ENCODE measurements at places on chromosomes 7 and 10.

DNA sequence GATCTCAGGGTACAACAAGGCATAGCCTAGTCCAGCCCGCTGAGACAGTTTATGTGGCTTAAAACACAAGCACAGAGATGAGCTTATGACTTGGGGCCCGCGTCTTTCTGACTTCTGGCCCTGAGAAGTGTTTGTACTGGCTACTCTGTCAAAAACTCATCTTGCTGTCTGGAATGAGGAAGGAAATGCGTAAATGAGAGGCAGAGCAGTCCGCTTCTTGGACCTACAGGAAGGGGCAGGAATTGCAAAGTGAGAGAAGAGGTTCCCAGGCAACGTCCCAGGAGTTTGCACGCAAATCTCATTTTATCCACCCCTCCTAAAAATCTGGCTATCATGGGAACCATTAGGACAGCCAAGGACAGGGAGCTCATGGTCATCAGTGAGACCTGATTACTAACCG is 5.5 kb downstream of the ANXA11 start:
- no peak for DNase-seq

GRCh38 chr7:121366852-121367431 is 29.2 kb downstream of the FAM3C start:
- no peak for DNase-seq

GRCh38 chr10:95782318-95782717 is 26.4 kb downstream of the ENTPD1 start:
- no peak for DNase-seq

GRCh38 chr10:36519909-36520308 is 605.5 kb upstream of the ANKRD30A start:
- no peak for DNase-seq

DNA sequence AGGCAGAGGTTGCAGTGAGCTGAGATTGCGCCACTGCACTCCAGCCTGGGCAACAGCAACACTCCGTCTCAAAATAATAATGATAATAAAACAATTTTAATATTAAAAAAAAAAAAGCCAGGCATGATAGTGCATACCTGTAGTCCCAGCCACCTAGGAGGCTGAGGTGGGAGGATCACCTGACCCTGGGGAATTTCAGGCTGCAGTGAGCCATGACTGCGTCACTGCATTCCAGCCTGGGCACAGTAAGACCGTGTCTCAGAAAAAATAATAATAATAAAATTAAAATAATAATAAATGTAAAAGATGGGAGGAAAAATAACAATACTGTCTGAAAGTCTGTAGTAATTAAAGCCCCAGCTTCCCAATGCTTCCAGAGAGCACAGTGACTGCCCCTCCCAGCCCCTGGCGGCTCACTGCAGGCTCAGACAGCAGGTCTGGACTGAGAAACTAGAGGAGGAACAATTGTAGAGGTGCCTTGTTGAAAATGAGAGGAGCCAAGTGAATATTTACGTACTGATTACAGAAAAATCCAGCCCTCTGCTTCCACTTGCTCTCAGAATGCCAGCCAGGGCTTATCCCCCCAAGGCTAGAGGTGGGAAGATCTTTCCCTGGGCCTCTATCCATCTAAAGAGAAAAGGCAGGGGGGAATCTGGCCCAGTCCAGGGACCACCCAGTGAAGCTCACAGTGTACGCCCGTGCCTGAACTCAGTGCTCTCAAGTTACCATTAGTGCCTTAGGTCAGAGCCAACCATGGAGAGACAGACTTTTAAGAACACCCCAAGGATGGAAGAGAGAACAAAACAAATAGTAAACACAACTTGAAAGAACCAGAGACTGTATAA is 112.8 kb downstream of the PARD3 start:
- DNase-seq: no peak

DNA sequence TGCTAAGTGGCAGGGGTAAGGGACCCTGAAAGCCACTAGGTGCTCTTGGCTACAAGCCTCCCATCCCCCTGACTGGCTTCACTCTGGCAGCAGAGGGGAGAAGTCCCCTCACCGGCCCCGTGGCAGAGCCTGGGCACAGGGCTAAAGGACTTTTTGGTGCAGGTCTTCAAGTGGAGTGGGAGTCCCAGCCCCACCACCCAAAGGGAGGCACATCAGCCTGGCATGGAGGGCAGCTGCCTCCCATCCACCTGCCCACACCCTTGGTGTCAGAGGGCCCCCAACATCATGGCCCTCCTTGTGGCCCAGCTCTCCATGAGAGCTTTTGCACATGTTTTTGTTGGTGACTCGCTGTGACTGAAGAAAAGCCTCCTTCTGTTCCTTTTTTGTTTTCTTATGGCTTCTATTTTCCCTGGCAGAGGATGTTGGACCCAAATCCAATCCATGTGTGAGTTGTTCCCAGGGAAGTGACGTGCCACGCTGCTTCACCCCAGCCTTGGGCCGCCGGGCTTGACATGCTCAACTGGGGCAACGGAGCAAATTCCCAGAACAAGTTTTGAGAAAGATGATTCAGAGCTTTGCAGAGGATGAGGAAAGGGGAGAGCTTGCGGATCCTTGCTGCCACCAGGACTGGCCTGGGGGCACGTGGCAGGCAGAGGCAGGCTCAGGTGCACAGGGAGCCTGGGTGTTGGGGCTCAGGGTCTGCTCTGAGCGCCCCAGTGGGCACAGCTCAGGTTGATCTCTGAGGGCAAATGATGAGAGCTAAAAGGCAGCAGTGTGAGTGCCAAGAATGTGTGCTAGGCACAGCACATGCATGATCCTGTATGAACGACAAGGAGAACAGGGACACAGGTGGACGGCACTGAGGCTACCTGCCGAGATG is 1.9 kb upstream of the AEBP1 start:
- DNase-seq: no peak
